ENCODE measurements at places on chromosomes 1 and 21. TPM values are rescaled to one million over a fixed set of nuclear protein-coding genes. Genes with fewer than 3 reads are reported as not detected.

The APH1A gene
- 121 TPM for polyA plus RNA-seq

The PTGFR gene
- polyA plus RNA-seq, result 2.0 TPM

The VSIG8 gene
- polyA plus RNA-seq, result not detected

The OR6K3 gene
- not detected for polyA plus RNA-seq

The RBP7 gene
- polyA plus RNA-seq, result 0.22 TPM

The PLA2G2A gene
- polyA plus RNA-seq, result not detected

The RGS5 gene
- 11.3 TPM for polyA plus RNA-seq

The KLF17 gene
- polyA plus RNA-seq, result 0.21 TPM

The UTS2 gene
- 0.06 TPM for polyA plus RNA-seq

The GFI1 gene
- polyA plus RNA-seq, result 0.04 TPM

The XCL2 gene
- polyA plus RNA-seq, result not detected

The NEK7 gene
- polyA plus RNA-seq, result 108 TPM

- DNase-seq, result no peak
These were observed 553 bp upstream of the STMN1 start for GRCh38 chr1:25906644-25907300.

GRCh38 chr1:68953311-68953710 is 456.4 kb upstream of the DEPDC1 start:
- no peak for DNase-seq

DNA sequence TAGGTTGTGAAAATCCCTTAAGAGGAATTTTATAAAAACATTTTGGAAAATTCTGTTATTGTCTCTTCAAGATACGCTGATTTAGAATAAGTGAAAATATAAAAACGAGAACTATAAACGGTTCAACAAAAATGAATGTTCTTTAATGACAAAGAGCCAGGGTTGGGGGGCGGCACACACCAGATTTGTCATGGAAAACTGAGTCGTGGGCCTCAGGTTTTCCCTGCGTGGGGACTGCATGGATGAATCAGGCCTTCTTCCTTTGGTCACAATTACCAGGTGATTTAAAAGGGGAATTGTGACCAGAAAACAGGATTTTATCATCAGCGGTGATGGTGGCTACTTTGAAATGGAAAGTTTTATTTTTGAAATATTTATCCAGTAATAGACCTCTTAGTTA is 8.6 kb downstream of the LHX4 start:
- no peak for DNase-seq

GRCh38 chr1:7130127-7130526 is 344.9 kb downstream of the CAMTA1 start:
- DNase-seq, result no peak

DNA sequence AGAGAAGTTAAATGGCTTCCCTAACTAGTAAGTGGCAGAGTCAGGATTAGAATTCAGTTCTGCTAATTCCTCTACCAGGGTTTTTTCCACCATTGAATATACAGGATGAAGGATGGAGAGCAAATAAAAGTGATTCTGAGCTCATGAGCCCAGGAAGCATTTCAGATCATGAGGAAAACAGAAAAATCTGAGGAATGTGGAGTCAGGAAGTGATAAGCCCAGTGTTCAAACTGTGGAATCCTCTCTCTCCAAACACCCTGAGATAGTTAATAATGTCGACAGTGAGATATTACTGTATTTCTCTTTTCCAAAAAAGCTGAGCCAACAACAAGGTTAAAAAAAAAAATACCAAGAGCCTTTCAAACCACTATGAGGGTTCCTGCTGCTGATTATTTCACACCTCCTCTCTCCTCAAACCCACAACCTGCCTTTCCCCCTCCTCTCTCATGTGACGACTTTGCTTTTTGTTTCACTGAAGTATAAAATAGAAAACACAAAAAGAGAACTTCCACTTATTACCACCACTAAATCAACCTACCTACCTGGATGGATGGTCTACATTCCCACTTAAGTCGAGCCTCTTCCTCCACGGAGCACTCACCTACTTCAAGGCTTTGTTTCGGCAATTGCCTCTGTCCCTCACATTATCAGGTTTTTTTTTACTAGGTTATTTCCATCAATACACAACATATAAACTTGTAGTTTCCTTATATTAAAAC is 8.9 kb downstream of the SLAMF1 start:
- DNase-seq, result no peak

DNA sequence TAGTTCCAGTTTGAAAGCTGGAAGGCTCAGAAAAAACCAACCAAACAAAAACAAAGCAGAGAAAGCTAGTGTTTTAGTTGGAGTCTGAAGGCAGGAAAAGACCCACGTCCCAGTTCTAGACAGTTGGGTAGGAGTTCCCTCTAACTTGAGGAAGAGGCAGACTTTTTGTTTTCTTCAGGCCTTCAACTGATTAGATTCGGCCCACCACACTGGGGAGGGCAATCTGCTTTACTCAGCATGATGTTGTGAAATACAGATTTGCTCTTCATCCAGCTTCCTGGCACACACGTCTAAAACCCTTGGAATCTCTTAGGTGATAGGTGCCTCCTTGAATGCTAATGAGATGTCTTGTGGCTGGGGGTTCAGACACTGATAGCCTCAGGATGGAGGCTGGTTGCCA is 49.1 kb upstream of the CSF3R start:
- DNase-seq, result no peak

GRCh38 chr1:8847990-8848389 is 30.5 kb downstream of the ENO1 start:
- DNase-seq, result no peak

GRCh38 chr1:75067975-75068374 is 66.2 kb upstream of the LHX8 start:
- DNase-seq, result no peak

DNA sequence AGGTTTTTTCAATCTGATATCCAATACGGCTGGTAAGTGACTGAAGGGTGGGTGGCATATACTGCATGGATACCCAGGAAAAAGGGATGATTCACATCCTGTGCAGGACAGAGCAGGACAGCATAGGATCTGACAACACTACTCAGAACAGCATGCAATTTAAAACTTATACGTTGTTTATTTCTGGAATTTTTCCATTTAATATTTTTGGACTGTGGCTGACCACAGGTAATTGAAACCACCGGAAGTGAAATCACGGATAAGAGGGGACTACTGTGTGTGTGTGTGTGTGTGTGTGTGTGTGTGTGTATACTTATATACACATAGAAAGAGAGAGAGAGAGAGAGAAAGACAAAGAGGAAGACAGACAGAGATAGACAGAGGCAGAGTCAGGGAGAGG is 23.0 kb downstream of the ERICH3 start:
- DNase-seq, result peak; percentile 34

- DNase-seq, result no peak
These were observed 118.5 kb downstream of the DMRTB1 start for GRCh38 chr1:53577761-53578100.

DNA sequence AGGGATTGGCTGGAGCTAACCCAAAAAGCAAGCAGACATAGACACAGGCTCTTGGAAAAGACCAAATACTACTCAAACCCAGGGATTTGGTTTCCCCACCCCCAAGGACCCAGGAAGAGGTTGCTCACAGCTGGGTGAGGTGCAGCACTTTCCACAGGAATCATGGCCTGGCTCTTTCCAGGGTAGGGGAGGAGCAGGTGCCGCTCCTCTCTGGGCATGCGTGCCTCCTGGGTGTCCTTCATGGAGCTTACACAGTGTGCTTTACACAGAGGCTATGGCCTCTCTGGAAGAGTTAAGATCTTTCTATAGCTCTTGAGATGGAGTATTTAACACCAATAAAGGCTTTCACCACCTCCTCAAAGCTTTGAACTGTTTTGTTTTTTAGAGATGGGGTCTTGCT is 88.3 kb downstream of the CD58 start:
- no peak for DNase-seq

DNA sequence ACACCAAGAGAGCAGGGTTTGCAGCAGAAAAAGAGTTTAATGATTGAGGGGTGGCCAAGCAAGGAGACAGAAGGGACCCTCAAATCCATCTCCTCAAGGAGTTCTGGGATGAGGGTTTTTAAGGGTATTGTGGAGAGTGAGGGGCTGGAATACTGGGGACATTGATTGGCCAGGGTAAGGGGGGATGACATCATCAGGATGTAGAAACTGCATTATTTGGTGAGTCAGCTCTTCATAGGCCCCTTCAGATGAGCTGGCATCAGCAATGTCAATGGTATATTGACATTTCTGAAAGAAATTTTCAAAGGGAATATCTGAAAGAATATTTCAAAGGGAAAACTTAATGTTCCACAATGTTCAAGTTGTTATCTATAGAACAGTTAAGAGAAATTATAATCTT is 168.1 kb upstream of the SNX7 start:
- DNase-seq, result no peak

GRCh38 chr1:58430421-58431275 is 115.9 kb downstream of the OMA1 start:
- no peak for DNase-seq

GRCh38 chr1:15962176-15962575 is 13.7 kb downstream of the ZBTB17 start:
- no peak for DNase-seq

DNA sequence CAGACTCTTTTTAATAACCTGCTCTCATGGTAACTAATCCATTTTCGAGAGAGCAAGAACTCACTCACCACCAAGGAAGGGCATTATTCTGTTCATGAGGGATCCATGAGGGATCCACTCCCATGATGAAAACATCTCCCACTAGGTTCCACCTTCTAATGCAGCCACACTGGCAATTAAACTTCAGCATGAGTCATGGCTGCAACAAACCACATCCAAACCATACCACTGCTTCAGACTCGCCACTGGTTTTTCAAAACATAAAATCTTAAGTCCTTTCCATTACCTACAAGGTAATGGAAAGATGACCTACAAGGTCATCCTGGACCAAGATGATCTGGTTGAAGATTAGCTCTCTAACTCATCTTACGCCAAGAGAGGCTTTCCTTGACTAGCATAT is 405.1 kb downstream of the VAV3 start:
- no peak for DNase-seq

GRCh38 chr1:217562229-217562878 is 68.5 kb downstream of the GPATCH2 start:
- DNase-seq, result peak; percentile 53

DNA sequence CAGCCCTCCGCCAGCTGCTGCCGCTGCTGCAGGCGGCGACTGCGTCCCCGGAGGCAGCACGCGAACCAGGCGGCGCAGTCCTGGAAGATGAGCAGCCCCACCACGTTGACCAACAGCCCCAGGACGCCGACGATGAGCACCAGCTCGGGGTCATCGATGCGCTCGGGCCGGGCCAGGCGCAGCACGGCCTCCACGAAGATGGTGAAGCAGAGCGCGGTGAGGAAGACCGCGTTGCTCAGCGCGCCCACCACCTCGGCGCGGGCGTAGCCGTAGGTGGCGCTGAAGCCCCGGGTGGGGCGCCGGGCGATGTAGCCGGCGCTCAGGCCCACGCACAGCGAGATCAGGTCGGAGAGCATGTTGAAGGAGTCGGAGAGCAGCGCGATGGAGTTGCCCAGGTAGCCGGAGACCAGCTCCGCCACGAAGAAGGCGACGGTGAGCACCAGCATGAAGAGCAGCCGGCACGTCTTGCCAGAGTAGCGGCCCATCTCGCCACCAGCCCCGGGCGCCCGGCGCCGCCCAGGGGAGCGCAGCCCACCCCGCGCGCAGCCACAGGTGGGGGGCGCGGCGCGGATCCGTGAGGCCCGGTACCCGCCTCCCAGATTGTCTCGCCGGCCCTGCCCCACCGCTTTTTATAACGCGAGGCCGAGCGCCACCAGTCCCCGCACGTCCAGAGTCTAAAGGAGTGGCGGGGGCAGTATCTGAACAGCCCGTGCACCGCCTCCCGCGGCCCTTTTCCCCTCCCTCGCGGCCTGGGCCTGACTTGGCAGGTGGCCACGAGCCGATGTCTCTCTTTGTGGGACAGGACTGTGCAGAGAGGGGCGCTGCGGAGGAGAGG is at the start of gene SLC30A10:
TSS of gene SLC30A10 (minus strand) at position 602 of the 835 bp plus-strand sequence. CDS start at position 485, 117 bp downstream.
- DNase-seq, result no peak

DNA sequence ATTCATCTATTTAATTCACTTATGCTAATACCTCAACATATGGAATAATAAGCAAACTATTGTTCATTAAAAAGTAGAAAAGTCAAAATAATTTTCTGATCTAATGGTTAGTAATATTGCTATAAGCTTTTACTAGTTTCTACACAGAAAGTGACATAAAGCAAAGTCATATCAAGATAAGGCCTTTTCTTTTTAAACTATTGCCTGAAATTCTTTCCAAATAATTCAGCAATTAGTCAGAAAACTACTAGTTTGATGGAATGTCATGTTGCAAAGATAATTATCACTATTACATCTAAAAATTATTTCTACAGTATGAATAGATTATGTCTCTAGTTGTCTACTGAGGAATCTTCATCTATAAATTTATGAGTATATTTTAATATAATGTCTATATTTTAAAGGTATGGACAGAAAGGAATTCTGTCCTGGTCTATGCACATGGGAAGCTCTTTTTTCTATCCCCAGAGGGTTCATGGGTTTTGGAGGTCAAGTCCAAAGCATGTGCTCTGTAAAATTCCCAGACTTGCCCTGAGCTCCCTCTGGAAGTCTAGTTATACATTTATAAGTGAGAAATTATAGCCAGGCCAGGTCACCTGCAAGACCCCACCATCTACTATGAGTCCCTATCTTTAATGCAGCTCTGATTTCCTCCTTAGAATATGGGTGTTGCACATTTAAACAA is 84.6 kb upstream of the DPYD start:
- no peak for DNase-seq

DNA sequence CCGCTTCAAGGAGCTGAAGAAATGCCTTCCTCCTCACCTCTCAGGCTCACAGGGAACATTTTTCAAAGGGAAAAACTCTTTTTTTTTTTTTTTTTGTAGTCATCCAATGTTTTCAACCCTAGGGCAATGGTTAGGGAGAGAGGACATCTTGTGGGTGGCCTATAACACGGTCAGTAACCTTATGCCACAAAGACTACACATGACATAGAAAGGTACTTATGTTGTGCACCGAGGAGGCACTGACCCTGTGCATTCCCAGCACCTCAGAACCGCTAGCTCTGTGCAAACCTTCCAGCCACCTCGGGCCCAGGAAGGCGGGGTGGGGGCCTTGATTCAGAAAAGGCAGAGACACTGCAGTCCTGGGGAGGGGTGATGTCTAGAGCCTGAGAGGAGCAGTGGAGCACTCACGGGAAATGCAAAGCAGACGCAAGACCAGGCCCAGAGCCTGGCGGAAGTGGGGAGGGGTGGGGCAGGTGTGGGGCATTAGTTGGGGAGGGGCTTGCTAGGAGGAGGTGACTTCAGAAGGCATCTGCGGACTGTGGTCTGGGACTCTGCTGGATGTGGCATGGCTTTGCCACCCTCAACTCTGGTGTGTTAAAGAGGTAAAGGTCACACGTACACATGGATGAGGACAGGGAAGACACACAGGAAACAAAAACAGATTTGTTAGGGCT is 68.6 kb downstream of the MDM4 start:
- DNase-seq, result no peak

GRCh38 chr1:26574018-26574417 is 44.5 kb downstream of the RPS6KA1 start:
- no peak for DNase-seq

GRCh38 chr1:205142102-205142469 is 20.3 kb upstream of the RBBP5 start:
- no peak for DNase-seq

All from AG04450 (cell line).